WERI-Rb-1 (cell line): ENCODE measurements at places on chromosomes 2 and 18.

DNA sequence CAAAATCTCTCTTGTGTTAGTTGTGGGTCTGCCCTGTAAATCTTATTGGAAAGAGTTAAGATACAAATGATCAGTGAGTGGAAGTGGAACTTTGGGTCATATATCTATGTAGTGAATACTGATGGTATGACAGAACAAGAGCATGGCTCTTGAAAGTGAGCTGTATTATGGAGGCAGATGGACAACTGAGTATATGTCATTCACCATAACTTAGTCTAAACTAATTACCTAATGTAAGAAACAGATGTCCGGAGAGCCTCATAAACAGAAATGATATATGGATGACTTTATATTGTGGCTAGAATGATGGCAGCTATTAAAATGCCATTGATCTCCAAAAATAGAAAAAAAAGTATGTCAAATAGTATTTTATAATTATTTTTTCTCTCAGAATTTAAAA, 72.4 kb downstream of the FASTKD2 start:
- DNase-seq: no peak

DNA sequence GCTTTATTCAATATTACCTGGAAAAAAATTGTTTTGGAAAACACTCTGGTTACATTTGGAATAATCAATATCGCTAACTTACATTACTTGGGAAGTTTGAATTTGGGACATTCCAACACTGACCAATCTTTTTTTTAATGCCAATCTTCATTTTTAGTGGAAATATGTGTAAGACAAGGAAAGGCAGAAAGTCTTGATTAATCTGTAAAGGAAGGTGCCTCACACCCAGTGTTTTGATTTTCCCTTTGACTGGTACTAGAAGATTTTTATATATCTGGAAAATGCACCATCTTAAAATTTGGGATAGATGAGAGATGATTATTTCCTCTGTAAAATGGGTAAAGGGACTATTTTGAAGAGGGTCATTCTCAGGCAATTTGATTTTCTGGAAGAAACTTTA, 879.2 kb upstream of the ZEB2 start:
- DNase-seq: no peak

DNA sequence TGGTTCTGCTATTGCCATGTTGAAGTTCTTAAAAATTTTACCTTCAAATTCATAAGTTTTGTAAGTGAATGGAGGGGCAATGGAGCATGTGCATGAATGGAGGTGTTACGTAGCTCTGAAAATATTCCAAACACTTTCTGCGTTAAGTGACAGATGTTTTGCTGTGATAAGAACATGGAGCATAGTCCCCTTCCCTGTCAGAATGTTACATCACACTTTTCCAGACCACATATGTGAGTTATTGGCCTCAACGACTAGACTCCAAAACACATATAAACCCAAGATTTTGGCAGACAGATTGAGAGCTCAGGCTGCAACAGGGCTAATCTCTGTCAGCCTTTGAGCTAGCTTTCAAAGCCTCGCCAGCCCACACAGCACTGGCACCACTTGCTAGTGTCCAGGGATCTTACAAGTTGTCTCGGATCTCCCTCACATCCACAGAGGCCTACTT, 27.2 kb upstream of the MFSD6 start:
- DNase-seq: no peak

GRCh38 chr2:229486673-229487072, 215.6 kb upstream of the PID1 start:
- no peak for DNase-seq

GRCh38 chr2:117985092-117985491, 28.8 kb downstream of the CCDC93 start:
- no peak for DNase-seq
